Thymus (tissue), 14 donors: ENCODE measurements at places on chromosomes 1 and 21. TPM values are rescaled to one million over a fixed set of nuclear protein-coding genes. Genes with fewer than 3 reads are reported as not detected.

- H3K4me1 ChIP-seq, result no peaks in the 10 kb centered on the region
- H3K27me3 ChIP-seq, result peaks cover 2% of the 10 kb centered on the region
- H3K27ac ChIP-seq, result no peak overlapping the region
- no peaks in the 10 kb centered on the region for H3K36me3 ChIP-seq
- DNase-seq, result no peak
- H3K4me3 ChIP-seq, result no peak overlapping the region
These were observed 84.0 kb downstream of the IGSF21 start for GRCh38 chr1:18191481-18192155.

GRCh38 chr1:167722152-167722869, 529 bp downstream of the MPZL1 start:
- H3K4me1 ChIP-seq, result peaks cover 5% of the 10 kb centered on the region
- H3K36me3 ChIP-seq, result no peaks in the 10 kb centered on the region
- no peaks in the 10 kb centered on the region for H3K27me3 ChIP-seq

- DNase-seq, result no peak
- H3K36me3 ChIP-seq, result no peaks in the 10 kb centered on the region
- H3K27ac ChIP-seq, result no peak overlapping the region
- H3K27me3 ChIP-seq, result no peaks in the 10 kb centered on the region
- no peaks in the 10 kb centered on the region for H3K4me1 ChIP-seq
These were observed 11.4 kb upstream of the MTARC1 start for GRCh38 chr1:220775240-220775853.

Gene ZYG11A
- 0.90 TPM for total RNA-seq

Gene PBX1
- 12.7 TPM for total RNA-seq

Gene TRIM67
- total RNA-seq, result 0.05 TPM

- peak overlapping the region; percentile 89 for H3K27ac ChIP-seq
- peak; percentile 68 for DNase-seq
- H3K4me1 ChIP-seq, result peaks cover 8% of the 10 kb centered on the region
- H3K27me3 ChIP-seq, result no peaks in the 10 kb centered on the region
- no peaks in the 10 kb centered on the region for H3K36me3 ChIP-seq
- peak overlapping the region; percentile 82 for H3K4me3 ChIP-seq
These were observed 868 bp downstream of the ZBTB40 start for GRCh38 chr1:22452481-22452957.
